ENCODE measurements at places on chromosomes 7 and 10.

- peak; percentile 76 for DNase-seq
These were observed 29.8 kb downstream of the ITPRIP start for GRCh38 chr10:104308439-104308903.

DNA sequence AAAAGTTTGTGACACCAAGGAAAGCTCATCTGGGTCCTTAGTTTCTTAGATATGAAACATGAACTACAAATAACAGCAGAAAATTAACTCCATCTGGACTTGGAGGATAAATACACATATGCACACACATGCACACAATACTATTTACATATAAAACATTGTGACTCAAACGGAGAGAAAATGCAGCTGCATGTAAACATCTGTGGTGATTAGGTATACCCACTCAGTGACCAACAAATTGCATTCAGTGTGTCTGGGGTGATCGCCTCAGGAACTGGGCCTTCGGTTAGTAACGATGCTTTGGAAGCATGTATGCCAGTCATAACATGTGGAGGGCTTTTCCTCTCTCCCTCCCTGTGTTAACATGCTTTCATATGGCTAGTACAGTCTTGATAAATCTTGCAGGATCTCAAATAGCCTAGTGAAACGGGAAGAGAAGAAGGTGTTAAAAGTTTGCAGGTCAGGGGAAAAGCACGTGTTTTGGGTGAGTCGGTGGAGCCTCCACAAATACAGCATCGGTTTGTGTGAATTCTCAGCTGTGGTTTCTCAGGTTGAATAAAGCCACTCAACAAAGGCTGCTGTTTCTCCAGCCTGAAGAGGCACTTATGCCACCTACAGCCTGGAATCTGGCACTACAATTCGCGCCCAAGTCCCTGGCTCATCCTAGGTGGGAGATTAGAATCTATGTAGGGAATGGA is 8.7 kb upstream of the GLRX3 start:
- peak; percentile 90 for DNase-seq

DNA sequence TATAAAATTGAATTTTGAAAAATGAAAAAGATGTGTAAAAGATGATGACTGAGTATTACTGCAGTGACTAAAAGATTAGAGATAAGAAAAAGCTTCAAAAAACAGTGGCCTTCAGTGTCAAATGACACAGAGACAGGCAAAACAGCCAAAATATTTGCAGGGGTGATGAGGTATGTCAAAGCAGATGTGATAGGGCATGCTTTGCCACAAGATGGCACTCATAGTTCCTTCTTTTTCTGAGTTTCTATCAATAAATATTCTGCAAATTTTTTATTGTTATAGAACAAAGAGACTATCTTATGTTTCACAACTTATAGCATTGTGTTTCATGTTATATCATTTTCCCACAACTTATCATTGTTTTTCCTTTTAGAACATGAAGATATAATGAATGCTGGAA is 344.1 kb upstream of the HPS1 start:
- peak; percentile 23 for DNase-seq

DNA sequence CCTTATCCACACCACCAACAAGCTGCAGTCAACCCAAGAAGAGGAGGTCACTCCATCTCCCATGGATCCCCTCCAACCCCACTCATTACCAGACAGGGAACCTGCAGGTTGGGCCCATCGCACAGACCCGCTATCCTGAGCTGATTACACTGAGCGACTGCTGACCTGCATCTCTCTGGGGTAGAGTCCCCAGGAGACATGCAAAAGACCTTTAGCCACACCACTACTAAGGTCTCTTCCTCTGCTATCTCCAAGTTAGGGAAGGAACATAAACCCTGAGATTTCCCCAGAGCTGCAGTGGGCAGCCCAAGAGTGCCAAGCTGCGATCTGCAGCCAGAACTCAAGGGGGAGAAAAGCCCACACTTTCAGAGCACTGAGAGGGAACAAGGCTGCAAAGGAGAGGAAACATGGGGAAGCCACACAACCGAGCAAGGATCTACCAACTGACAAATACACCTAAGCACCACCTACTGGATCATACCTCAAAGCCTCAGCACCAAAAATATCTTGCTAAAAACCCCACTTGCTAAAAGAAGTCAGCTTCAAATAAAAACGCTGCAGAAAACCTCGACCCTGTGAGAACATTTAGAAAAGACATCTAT is 298.2 kb downstream of the SORCS1 start:
- peak; percentile 8 for DNase-seq

- no peak for DNase-seq
These were observed 19.8 kb downstream of the HACD1 start for GRCh38 chr10:17597386-17597785.

DNA sequence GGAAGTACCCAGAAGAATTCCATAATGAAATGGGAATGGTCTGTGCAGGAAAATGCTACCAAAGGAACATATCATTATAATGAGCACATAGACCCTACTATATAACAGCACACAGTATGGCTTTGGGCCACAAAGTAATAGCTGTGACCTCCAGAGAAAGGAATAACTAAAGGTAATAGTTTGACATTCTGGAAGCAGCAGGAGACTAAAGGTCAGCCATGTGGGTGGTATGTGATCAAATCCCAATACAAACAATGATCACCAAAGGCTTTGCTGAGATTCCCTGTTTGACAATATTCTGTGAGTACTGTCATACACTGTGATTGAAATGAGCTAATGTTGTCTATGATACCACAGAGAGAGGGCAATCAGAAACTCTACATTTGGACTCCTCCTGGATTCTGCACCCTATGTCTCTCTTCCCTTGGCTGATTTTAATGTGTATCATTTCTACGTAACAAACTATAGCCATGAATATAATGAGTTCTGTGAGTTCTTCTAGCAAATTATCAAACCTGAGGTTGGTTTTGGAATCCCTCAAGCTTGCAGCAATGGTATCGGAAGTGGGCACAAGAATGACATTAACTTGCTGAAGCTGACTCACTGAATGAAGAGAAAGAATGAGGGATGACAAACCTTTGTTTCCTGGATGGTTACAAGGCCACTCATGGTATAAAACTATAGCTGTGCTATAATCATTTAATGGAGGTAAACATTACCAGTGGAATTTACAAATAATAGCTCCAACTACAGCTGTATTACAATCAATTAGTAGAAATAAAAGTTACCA is 99.6 kb downstream of the JMJD1C start:
- DNase-seq: no peak

- DNase-seq: no peak
These were observed 150.9 kb downstream of the CELF2 start for GRCh38 chr10:11168423-11169090.

DNA sequence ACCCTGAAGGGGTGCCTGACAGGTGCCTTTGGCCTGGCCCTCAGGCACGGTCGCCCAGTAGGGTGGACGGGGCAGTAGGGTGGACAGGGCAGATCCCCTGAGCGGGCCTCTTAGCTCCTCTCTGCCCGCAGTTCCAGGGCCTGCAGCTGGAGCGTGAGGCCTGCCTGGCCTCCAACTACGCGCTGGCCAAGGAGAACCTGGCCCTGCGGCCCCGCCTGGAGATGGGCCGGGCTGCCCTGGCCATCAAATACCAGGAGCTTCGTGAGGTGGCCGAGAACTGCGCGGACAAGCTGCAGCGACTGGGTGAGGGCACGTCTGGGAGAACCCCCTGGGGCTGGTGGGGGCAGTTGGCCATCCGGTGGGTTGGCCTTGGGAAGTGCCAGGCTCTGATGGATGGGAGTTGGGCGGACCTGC is 1.7 kb downstream of the VPS37D start:
- DNase-seq: no peak

GRCh38 chr7:127755521-127755920 is 103.5 kb downstream of the SND1 start:
- no peak for DNase-seq

DNA sequence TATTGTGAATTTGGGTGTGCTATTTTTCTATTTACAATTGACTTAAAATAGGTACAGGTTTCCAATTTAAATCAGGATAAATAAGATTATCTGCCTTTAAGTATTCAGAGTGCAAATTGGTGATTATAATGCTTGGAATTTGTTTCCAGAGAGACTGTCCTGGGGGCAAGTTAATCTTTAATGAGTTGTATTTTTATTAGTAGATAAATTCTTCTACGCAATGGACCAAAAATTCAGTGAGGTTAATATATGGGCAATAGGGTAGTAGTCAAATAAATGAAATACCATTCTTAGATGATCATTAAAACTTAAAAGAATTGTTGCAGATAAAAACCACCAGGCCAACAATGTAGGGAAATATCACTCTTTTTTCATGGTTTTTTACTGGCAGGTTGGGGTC is 3.4 kb downstream of the BICC1 start:
- no peak for DNase-seq

GRCh38 chr10:58782876-58783851 is 270.5 kb downstream of the BICC1 start:
- DNase-seq: no peak

- no peak for DNase-seq
These were observed 146.4 kb downstream of the ANLN start for GRCh38 chr7:36535866-36536664.

GRCh38 chr10:62647375-62648092 is 157.0 kb upstream of the ADO start:
- no peak for DNase-seq

DNA sequence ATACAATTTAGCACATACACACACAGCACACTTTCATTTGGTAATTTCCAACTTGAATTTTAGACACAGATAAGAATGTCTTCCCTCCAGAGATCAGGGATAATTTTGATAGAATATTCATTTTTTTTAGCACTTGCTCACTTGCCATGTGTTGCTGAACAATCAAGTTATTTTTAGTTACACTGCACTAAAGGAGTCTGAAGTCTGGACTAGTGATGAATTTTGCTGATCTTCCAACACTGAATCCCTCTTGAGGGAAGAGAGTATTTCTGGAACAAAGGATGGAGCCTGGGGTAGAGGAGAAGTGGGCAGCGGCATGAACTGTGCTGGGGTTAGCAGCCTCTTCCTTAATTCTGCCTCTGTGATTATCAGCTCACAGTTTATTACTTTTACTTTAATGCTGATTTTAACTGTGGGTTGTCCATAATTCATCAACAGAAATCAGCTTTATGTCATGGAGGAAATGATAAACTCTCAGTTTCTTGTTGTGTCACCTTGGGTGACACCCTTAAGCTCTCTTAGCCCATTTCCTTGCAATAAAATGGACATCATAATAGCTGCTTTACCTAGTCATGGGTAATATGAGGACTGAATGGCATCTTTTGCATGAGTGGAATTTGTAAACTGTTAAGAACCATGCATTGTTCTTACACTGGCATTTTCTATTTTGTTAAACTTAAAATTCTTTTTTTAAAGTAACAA is 32.1 kb downstream of the SGPL1 start:
- no peak for DNase-seq

- DNase-seq: no peak
These were observed 192.3 kb upstream of the PRSS58 start for GRCh38 chr7:142450206-142450605.

DNA sequence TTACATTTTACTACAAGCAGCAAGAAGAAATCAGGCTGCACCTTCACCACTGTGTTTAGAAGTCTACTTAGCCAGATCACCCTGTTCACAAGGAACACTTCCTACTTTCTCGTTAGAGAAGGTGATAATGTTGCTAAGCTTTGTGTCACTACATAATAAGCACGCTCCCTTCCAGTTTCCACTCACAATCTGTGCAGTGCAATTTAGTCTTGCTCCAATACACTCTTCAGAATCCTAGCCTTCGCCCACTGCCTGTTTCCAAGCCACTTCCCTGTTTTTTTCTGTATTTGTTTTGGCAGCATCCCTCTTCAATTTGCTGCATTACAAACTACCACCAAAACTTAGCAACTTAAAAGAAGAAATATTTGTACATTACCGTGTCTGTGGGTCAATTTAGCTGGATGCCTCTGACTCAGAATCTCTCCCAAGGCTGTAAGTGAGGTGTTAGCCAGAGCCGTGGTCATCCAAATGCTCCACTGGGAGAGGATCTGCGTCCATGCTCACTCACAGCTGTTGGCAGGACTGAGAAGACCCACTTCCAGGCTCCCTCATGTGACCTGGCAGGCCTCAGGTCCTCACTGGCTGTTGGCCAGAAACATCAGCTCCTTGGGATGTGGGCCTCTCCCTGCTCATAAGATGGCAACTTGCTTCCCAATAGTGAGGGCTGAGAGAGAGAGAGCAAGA is 110.4 kb downstream of the PON1 start:
- DNase-seq: no peak

GRCh38 chr10:34102237-34102673 is 712.8 kb downstream of the PARD3 start:
- DNase-seq: no peak

Measured in GM13977 (cell line).